NCI-H345 (cell line): ENCODE measurements at places on chromosomes 12 and 14.

DNA sequence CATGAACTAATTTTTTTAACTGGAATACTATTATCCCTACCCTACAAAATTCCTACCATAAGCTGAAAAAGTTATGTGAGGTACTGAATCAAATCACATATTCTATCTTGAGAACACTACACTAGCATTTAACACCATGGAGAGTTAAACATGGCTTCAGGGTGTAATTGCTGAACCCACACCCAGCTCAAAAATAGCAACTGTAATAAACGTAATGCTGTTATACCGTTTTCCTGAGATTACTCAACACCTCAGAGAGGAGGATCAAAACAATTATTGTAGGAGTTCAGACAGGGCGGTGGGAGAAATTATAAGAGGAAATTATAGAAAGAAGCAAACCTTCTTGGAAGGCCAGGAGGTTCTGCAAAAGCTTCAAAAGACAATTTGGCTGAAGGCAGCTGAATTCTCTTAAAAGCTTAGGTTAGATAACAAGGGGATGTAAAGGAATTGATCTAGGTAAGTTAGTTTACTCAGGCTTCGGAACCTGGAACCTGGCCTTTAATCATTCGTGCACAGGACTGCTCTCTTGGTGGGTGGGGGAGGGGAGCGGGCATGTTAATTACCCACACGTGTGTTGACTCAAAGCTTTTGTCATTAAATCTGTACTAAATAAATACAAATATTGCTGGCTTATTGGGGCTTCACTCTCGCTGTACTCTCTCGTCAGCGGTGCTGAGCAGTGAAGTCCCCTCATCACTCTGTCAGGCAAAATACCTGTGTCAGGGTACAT lies 12.1 kb upstream of the IPO8 start:
- DNase-seq, result no peak

DNA sequence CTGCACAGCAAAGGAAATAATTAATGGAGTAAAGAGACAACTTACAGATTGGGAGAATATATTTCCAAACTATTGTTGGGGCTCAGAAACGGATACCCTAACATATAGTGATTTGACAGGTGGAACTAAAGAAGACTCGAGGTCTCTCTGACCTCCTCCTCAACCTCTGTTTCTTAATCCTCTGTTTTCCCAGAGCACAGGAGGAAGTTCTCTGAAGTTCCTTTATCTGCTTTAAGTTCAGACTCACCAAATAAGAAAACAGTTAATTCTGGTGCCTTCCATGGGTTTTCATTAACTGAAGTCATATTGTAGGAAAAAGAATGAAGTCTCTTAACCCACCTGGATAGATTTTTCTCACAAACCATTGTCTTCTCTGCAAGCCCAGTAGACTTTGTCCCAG lies 29.2 kb downstream of the CLEC2D start:
- DNase-seq, result no peak

- DNase-seq, result no peak
These were observed 242.2 kb downstream of the SPTSSA start for GRCh38 chr14:34219661-34220377.

GRCh38 chr12:26177283-26177682 lies 18.1 kb upstream of the SSPN start:
- DNase-seq, result no peak

GRCh38 chr14:69288011-69288771 lies 28.2 kb downstream of the GALNT16 start:
- DNase-seq, result no peak

GRCh38 chr12:89319606-89320005 lies 32.7 kb downstream of the DUSP6 start:
- DNase-seq, result no peak
